ENCODE measurements at places on chromosomes 7 and 10. TPM values are rescaled to one million over a fixed set of nuclear protein-coding genes. Genes with fewer than 3 reads are reported as not detected.

GRCh38 chr10:494149-494542 is 195.3 kb downstream of the DIP2C start:
- DNase-seq, result no peak

- DNase-seq, result no peak
Observed at GRCh38 chr7:92360387-92360786, 86.9 kb upstream of the GATAD1 start.

TYSND1 gene
- 11.6 TPM for total RNA-seq

PLXDC2 gene
- 5.0 TPM for total RNA-seq

NEUROG3 gene
- not detected for total RNA-seq

TRIM74 gene
- 0.78 TPM for total RNA-seq

CUZD1 gene
- 1.6 TPM for total RNA-seq

CLRN3 gene
- total RNA-seq, result 25.1 TPM

GNG11 gene
- 1.6 TPM for total RNA-seq
